ENCODE measurements at places on chromosomes 5 and 9. TPM values are rescaled to one million over a fixed set of nuclear protein-coding genes. Genes with fewer than 3 reads are reported as not detected.

GRCh38 chr9:113011911-113012381 lies at the start of gene ZNF883:
ZNF883 (minus strand) TSS chr9:113012192.
- peak; percentile 60 for DNase-seq

DNA sequence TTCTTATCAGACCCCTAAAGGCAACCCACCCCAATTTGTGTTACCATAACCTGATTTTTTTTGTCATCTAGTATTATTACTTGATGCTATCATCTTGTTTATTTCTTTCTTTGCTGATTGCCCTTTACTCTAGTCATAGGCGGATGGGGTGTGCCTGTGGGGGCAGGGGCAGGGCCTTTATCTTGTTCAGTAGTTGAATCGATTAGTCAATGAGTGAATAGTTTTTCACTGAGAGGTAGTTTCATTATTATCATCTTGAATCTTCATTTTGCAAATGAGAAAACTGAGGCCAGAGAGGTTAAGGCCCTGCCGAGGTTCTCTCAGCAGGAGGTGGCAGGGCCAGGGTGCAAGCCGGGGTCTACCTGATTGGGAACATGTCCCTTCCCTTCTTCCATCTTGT lies 9.4 kb upstream of the GM2A start:
- DNase-seq: no peak

- no peak for DNase-seq
Measured at GRCh38 chr5:149166128-149166527, 24.8 kb downstream of the ABLIM3 start.

DNA sequence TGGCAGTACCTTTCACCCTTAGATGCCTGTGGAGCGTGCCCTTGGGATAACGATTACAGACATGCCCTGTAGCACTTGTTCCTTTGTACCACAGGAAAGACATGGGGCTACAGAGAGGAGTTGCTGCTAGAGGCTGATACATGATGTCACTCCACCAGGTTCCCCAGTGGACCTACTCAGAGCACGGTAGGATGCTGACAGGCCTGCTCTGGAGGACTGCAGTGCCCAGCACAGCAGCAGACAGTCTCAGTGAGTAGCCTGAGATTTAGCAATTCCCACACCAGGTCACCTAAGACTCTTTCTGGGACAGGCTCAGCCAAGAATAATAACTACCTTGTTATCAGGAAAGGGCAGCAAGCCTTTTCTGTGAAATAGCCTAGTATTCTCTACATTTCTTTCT lies 28.8 kb downstream of the PDE4D start:
- no peak for DNase-seq

DNA sequence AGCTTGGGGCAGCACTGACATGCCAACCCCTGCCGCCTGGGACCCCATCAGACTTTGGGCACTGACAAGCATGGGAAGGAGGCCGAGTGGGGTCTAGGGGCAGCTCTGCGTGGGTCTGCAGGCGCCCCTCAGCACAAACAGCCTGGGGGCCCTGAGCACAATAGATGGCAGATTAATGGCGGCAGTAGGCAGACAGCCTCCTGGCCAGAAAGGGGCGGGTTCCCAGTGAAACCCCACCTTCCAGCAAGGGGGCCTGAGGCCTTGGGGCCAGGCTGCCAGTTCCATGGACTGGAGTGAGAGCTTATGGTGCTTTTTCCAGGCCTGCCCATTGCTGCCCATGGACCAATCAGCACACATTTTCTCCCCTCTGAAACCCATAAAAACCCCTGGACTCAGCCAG lies 2031.2 kb downstream of the EFNA5 start:
- DNase-seq: no peak

- DNase-seq: no peak
Measured at GRCh38 chr5:6733411-6734242, 20.4 kb downstream of the TENT4A start.

The SMU1 gene
- 31.8 TPM for total RNA-seq

DNA sequence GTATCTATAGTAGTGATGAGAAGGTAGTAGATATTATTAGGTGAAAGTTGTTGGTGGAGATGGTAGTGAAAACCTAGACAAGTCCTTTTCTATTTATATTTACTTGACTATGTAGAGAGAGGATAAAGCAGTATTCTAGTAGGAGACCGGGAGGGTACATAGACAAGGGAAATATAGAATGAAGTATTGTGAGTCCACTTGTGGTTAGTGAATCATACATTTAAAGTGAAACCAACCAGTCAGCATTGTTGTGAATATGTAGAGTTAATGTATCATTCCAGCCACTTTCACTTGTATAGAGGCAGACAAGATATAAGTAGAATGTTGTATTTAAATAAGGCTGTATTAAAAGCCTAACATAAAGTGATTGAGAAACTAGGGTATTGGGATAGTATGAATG lies 1711.3 kb upstream of the ACO1 start:
- peak; percentile 13 for DNase-seq

The SPEF2 gene
- 5.0 TPM for total RNA-seq

GRCh38 chr9:136725612-136726011 lies 13.2 kb downstream of the DIPK1B start:
- DNase-seq: no peak

GRCh38 chr5:154826-155225 lies 36.5 kb upstream of the LRRC14B start:
- no peak for DNase-seq

- DNase-seq: no peak
Measured at GRCh38 chr5:110401881-110402280, 324.6 kb downstream of the TMEM232 start.

DNA sequence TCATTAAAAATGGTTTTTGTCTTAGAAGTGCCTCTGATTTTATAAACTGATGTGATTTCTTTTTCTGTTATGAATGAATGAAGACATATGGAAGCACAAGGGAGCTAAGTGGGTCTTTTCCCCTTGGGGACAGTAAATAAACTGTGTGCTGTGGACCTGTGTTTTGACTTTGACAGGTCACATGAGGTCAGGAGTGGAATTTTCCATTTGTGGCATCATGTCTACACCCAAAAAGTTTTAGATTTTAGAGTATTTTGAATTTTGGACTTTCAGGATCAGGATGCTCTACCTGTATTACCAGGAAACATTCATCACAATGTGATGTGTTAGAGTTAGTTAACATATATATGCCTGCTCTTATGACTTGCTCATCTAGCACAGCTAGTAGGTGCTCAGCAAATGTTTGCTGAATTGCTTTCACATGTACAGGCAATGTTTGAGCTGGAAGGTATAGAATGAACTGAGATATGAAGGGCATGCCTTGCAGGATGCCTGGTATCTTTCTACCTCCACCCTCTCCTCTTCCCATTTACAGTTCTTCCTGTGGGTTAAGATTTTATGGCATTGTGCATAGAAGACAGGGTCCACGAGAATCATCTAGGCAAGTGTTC lies 73.2 kb upstream of the NR3C1 start:
- DNase-seq: no peak

- no peak for DNase-seq
Measured at GRCh38 chr9:109315480-109316206, 5.2 kb downstream of the EPB41L4B start.

All from H4 (cell line).